ENCODE measurements at places on chromosomes 2 and 18.
A peak's percentile ranks its signal among the peaks of the same experiment; 100 is the strongest.

DNA sequence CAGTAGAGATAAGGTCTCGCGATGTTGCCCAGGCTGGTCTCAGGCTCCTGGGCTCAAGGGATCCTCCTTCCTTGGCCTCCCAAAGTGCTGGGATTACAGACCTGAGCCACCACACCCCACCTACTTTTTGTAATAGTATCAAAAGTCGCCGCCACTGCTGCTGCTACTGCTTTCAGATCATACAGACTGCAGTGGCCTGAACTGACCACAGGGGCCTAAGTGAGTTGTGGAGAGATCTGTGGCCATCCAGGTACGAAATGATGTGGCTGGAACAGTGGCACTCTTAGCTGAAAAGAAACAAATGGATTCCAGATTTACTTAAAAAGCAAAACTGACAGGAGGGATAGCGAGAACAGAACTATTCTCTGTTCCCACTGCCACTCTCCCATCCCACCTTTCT, 32.9 kb upstream of the POMC start:
- peak; percentile 56 for DNase-seq

DNA sequence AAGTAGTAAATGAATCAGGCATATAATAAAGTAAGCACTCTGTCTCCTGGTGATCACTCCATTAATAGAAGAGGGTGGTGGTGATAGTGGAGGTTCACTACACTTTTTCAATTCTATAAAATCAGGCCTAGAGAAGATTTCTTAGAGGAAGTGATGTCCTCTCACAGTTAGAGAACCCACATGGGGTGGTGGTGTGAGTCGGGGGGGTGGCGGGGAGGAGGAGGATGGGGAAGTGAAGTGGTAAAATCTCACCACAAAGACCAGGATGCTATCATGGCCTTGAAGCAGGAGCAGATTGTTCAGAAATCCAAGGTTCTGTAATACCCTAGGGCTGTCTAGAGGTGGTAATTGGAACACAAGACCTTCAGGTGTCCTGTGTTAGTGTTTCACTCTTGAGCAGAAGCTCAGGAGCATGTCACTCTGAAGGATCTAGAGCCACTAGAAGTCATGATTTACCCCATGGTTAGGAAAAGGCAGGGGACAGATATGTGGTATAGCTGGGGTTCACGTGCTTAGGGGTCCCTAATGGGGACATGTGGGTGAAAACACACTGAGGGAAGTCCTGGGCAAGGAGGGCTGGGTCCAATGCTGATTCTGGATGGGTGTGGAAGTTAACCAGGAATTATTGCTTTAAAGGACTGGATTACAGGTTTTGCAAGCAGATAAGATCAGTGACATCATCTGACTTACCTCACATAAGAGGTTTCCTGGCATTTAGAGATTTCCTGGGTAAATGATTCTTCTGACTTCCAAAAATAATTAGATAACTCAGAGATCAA, 31.0 kb downstream of the RNF125 start:
- no peak for DNase-seq

DNA sequence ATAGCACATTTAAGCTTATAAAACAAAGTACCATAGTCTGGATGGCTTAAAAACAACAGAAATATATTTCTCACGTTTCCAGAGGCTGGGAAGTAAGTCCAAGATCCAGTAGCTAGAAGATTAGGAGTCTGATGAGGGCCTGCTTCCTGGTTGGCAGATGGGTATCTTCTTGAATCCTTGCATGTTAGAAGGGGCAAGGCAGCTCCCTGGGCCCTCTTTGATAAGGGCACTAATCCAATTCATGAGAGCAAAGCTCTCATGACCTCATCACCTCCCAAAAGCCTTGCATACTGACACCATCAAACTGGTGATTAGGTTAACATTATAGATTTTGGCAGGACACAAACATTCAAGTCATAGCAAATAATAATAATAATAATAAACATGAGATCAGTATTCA, 146.4 kb downstream of the CCDC102B start:
- no peak for DNase-seq

- no peak for DNase-seq
Measured at GRCh38 chr2:202693503-202693902, 58.7 kb downstream of the FAM117B start.

DNA sequence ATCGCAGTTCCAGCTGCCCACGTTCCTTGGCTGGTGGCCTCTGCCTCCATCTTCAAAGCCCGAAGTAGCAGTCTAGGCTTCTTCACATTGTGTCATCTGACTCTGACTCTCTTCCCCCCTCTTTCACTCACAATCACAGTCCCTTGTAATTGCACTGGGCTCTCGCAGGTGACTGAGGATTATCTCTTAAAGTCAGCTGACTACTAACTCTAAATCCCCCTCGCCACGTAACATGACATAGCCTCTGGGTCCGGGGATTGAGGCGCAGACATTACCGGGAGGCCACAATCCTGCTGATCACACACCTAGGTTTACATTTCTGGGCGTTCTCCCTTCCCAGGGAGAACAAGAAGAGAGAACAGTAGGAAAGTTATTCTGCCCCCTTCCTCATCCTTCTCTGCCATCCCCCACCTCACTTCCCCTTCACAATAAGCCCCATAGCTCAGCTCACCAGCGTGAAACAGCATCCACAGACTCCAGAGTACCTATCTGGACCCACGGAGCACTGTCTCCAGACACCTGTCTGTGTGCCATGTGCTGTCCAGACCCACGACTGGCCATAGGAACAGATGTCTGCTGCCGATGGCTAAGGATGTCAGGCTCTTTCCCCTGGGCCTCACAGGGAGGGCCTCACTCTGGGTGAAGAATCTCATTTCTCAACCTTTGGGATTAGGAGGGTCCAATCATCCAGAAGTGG, 64.3 kb upstream of the FZD7 start:
- DNase-seq: no peak

DNA sequence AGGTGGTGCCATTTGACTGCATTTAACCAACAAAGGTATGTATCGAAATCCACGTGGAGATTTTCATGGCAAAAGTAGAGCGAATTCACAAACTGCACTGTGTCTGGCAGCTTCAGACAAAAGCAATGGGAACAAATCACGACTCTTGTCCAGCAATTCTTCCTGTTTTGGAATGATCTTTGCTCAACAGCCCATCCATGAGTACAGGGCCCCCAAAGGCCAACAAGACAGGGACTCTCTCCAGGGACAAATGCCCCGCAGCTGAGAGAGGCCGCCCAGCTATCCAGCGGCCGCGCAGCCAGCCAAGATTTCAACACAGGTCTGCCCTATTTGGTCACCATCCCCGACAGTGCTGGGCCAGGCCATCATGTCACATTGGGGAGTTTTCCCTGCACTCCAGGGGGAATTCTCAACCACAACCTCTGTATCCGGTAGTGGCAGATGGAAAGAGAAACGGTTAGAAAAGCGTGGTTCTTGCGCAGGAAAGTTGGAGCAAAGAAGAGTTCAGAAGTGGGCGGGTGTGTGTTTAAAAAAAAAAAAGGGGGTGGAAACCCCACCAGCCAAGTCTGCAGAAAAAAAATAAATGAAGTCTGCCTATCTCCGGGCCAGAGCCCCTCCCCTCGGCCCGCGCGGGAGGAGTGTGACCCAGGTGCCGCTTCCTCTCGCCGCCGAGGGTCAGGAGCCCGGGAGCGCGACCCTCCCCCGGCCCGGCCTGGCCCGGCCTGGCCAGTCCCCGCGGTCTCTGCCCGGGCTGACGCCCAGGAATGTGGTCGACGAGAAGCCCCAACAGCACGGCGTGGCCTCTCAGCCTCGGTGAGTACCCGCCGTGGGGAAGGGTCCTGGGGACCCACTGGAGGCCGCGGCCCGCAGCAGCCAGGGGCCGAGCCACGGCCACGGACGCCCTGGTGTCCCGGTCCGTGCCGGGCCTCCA, at the start of gene GYPC:
Gene GYPC, plus strand, starts transcription at position 659 of the 931 bp plus-strand sequence. Its CDS starts 106 bp downstream, at position 765.
- DNase-seq: no peak

GRCh38 chr2:219186754-219187456, 8.8 kb downstream of the RETREG2 start:
- DNase-seq: no peak

GRCh38 chr2:10097352-10098148, 17.3 kb upstream of the CYS1 start:
- peak; percentile 91 for DNase-seq

GRCh38 chr2:53600815-53601214, 166.8 kb upstream of the CHAC2 start:
- DNase-seq: no peak

GRCh38 chr18:61616111-61616610, 276.6 kb downstream of the RNF152 start:
- DNase-seq: no peak

DNA sequence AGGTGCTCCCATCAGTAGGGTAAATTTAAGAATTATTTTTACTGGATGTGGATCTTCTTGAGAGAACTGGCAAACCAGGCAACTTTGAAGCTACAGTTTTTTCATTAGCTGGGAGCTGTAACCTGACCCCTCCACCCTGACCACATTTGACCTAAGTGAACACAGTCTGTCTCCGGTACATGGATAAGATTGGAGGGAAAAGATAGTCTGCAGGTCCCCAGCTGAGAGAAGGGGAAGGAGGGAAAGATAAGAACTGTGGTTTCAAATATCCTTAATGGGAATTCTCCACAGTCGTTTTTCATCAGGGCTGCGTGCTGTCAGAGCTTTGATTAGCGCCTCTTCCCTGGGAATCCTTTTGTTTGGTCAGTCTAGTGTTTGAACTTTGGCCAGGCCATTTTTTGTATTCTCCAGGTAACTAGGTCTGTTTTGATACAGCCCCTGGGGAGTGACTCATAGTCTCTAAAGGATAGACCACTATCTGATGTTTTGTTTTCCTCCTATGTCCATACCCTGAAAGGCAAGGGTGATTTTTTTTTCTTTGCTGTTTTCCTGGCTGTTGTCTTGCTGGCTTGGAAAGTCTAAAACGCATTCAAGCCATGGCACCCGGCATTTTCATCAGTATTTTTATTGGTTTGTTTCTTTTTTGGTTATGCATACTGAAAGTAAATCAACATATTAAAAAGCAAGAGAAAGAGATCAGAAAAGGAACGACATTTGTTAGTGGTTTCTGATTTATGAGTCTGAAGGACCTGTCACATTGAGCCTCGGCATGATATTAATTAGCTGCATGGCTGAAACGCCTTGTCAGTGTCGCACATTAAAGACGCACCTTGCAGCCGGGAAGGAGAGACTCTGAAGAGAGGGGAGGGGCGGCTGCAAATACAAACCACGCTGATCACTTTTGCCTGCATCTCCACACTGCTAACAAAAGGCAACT, 183.4 kb upstream of the FN1 start:
- no peak for DNase-seq

- no peak for DNase-seq
Measured at GRCh38 chr18:57475903-57476302, 40.7 kb downstream of the ONECUT2 start.

GRCh38 chr2:94762600-94762999, 108.6 kb upstream of the TEKT4 start:
- no peak for DNase-seq

DNA sequence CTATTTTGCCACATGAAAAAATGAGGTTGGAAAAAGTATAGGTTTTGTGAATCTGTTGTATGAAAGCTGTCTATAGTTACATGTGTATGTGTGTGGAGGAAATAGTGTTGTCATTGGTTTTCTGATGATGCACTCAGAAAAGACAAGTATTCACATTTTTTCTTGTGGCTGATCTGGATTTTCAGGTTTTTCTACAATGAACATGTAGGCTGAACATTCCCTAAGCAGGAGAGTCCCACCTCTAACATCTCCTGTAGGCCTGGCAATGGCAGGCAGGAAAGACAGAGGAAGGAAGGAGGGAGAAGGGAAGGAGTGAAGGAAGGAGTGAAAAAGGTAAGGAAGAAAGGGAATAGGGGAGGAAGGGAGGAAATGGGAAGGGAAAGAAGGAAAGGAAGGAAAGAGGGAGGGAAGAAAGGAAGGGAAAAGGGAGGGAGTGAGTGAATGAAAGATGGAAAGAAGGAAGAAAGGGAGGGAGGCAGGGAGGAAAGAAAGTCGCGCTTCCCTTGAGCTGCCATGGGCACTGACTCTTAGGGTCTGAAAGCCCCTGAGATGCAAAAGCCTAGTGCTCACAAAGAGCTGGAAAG, 495 bp upstream of the IL36RN start:
- DNase-seq: no peak

DNA sequence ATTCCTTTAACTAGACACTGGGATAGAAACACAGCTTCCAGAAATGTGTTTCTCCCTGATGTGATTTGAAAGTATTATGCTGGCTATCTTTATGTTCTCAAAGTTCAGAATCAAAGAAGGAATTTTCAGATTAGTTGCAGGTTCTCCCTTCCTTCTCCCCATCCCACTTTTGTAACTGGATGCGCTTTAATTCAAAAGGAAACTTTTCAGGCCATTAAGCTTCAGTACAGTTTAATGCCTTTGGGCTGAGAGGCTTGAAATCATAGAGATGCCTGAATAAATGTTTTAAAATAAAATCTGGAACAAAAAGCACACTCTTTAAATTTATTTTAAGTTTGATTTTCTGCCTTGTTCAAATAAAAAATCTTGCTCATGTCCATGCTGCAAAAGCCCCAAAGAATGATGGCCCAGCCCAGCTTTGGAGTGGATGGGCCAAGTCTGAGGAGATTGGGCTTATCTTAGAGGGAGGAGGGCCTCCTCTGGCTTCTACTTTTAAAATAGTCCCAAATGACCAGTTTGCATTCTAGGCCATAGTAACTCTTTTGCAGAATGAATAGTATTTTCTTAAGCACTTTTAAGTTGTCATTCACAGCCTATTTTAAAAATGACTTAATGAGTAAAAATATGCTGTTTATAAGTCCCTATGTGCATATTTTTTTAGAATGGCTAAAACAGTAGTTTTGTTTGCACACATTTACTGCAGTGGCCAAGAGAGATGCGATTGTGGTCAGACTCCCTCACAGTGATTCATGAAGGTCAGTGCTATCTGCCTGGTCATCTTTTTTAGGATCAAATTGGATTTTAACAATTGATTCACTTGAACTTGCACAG, 129.2 kb downstream of the MTX2 start:
- no peak for DNase-seq

DNA sequence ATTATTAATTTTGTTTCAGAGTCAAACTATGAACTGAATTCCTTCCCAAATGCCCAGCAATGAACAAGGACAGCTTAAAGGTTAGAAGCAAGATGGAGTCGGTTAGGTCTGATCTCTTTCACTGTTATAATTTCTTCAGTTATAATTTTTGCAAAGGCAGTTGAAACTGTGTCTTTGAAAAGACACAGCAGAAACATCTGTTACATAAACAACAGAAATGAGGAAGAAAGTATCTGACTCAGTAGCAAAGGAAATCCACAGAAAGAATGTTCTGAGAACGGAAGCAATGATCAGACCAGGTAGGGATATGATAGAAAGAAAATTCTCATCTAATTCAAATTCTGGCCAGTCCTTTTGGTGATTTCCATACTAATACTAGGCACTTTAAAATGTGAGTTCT, 5.2 kb upstream of the RMC1 start:
- no peak for DNase-seq

GRCh38 chr2:138910427-138910826, 130.2 kb upstream of the NXPH2 start:
- DNase-seq: no peak

- DNase-seq: no peak
Measured at GRCh38 chr2:201769666-201770373, 10.9 kb downstream of the ALS2 start.

- DNase-seq: no peak
Measured at GRCh38 chr2:178579006-178579405, 98.7 kb downstream of the PLEKHA3 start.

- no peak for DNase-seq
Measured at GRCh38 chr18:45106331-45106774, 425.7 kb downstream of the SETBP1 start.

GRCh38 chr2:225649274-225649673, 249.8 kb downstream of the NYAP2 start:
- no peak for DNase-seq
